ENCODE measurements at places on chromosomes 6 and 20. TPM values are rescaled to one million over a fixed set of nuclear protein-coding genes. Genes with fewer than 3 reads are reported as not detected.

Gene PPP1R3G
- total RNA-seq = not detected

GRCh38 chr6:167306401-167306998 is 15.4 kb downstream of the UNC93A start:
- H3K27me3 ChIP-seq = peaks cover 16% of the 10 kb centered on the region
- H3K4me3 ChIP-seq = no peak overlapping the region
- no peak overlapping the region for H3K27ac ChIP-seq

DNA sequence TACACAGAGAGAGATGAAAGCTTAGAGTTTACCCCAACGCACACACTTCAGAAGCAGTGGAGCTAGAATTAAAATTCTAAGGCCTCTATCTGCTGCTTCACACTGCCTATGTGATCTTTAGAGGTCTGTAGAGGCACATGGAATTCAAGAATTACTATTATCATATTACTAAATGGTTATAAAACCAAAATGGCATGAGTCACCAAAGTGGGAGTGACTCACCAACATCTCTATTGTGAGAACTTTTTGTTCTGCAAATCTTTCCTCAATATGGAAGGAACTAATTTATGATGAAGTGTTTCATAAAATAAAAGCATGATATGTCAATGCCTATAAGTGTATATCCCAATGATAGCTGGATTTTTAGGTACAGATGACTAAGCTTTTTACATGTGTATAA is 28.5 kb upstream of the TMEM244 start:
- H3K27me3 ChIP-seq = no peaks in the 10 kb centered on the region
- no peak overlapping the region for H3K4me3 ChIP-seq
- H3K36me3 ChIP-seq = no peaks in the 10 kb centered on the region
- DNase-seq = no peak
- H3K27ac ChIP-seq = no peak overlapping the region

DNA sequence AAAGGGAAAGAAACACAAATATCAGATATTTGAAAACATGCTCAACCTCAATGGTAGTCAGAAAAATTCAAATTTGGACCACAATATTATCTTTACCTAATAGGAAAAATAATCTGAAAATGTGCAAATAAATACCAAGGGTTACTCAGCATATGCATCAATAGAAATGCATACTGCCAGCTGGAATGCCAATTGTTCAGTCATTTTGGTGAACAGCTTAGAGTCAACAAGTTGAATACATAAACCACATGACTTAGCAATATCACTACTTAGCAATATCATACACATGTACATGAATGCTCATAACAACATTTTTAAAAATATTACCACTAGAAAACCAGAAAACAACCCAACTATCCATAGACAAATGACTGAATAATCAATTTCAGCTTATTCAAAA is 212.7 kb downstream of the PTPRK start:
- no peak overlapping the region for H3K4me3 ChIP-seq
- no peak for DNase-seq

DNA sequence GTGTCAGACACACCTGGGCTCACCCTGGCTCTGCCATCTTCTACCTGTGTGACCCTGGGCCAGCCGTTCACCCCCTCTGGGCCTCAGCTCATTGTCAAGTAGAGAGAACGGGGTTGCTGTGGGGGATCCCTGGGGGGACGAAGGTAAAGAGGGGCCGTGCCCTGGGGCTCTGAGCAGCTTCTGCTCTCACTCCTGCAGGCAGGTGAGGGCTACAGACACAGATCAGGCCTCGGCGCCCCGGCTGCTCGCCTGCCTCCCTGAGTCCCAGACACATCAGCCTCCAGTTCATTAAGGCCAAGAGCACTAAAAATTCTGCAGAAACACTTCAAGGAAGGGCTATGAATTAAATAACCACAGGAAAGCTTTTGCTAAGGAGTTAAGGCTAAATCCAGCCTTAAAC is 394.4 kb downstream of the CDH4 start:
- H3K27ac ChIP-seq = no peak overlapping the region
- no peaks in the 10 kb centered on the region for H3K36me3 ChIP-seq
- no peak overlapping the region for H3K4me3 ChIP-seq

Gene SNAI1
- total RNA-seq = 0.61 TPM

Gene PRICKLE4
- total RNA-seq = not detected

GRCh38 chr6:36196113-36196879 is at the start of gene BRPF3:
Gene BRPF3 (plus strand): TSS chr6:36196744. CDS start chr6:36200323, 3,579 bp downstream.
- peaks cover 19% of the 10 kb centered on the region for H3K36me3 ChIP-seq
- peaks cover 24% of the 10 kb centered on the region for H3K4me1 ChIP-seq
- peak within 1 kb of the TSS; percentile 94 for H3K27ac ChIP-seq
- peak; percentile 79 for DNase-seq
- H3K27me3 ChIP-seq = peaks cover 4% of the 10 kb centered on the region

DNA sequence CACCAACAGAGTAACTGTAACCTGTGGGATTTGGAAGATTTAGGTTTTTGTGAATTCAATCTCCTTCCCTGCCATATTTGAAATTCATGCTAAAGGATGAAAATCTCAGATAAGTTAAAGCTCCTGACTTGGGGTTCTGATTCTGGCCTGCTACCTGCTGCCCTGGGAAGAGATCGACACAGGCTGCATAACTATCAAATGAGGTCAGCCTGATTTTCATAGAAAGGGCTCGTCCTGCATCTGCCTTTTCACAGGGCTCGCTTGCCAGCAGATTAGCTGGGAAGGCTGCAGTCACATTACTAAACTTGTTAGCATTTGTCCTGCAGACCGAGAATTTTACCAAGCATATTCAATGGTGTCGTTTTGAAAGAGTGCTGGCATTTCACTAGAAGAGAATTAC is 14.6 kb downstream of the GCLC start:
- no peaks in the 10 kb centered on the region for H3K27me3 ChIP-seq
- peaks cover 30% of the 10 kb centered on the region for H3K4me1 ChIP-seq
- H3K27ac ChIP-seq = no peak overlapping the region
- H3K36me3 ChIP-seq = no peaks in the 10 kb centered on the region
- no peak overlapping the region for H3K4me3 ChIP-seq

DNA sequence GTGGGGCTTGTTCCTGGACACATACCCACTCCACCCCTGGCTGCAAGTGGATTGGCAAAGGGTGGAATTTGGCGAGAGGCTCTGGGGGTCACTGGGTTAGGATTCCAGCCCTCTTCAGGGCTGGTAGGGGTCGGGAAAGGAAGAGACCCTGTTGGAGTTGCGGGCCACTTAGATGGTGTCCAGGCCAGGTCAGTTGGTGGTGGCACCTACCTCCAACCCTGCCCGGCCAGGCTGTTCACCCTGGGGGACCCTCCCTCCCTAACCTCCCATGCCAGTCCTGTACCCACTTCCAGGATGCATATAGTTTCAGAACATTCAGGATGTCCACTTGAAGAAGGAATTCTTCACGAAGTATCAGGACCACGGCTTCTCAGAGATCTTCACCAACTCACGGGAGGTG is 21.0 kb downstream of the CAPN11 start:
- no peaks in the 10 kb centered on the region for H3K27me3 ChIP-seq
- no peak overlapping the region for H3K4me3 ChIP-seq
- peaks cover 21% of the 10 kb centered on the region for H3K4me1 ChIP-seq
- no peak for DNase-seq
- H3K36me3 ChIP-seq = no peaks in the 10 kb centered on the region
- no peak overlapping the region for H3K27ac ChIP-seq

- DNase-seq = no peak
- peaks cover 3% of the 10 kb centered on the region for H3K36me3 ChIP-seq
- peaks cover 3% of the 10 kb centered on the region for H3K4me1 ChIP-seq
- no peak overlapping the region for H3K27ac ChIP-seq
- no peak overlapping the region for H3K4me3 ChIP-seq
Observed at GRCh38 chr20:40948465-40949267, 80.0 kb upstream of the TOP1 start.

DNA sequence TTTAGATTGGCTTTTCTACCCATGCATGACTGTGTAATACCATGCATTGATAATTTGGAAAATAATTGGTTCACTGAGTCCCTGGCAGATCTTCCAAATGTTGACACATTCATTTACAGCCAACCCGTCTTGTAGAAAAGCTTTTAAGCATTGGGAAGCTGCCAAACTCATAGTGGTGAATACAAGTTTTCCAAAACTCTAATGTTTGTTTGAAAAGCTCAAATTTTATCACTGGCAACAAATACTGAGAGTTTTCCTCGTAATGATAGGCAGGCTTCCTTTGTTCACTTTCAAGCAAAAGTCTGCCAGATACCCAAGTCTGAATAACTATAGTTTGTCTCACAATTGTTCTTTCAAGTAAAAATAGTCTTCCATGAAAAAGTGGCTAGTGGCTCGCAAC is 143.0 kb downstream of the FIG4 start:
- peaks cover 6% of the 10 kb centered on the region for H3K36me3 ChIP-seq
- no peak overlapping the region for H3K4me3 ChIP-seq
- H3K27ac ChIP-seq = no peak overlapping the region
- no peaks in the 10 kb centered on the region for H3K4me1 ChIP-seq
- H3K27me3 ChIP-seq = no peaks in the 10 kb centered on the region

GRCh38 chr20:43658069-43658722 is 8.7 kb upstream of the MYBL2 start:
- H3K27ac ChIP-seq = peak overlapping the region; percentile 89
- peak; percentile 55 for DNase-seq
- H3K27me3 ChIP-seq = no peaks in the 10 kb centered on the region

DNA sequence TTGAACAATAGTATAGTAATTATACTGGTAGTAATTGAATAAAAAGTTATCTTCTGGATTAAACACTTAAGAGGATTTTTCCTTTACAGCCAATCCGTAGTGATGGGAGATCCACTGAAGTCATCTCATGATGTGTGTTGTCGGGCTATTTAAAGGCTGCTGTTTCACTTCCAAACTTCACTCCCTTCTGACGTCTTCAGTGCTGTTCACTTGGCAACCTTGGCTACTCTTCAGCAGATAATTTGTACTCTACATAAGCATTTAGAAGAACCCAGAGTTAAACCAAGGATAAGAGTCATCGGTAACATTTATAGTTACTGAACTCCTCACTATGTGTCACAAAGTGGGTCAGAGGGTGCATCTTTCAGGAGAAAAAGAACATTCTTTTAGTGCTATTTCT is 179.1 kb upstream of the EYA4 start:
- H3K4me1 ChIP-seq = no peaks in the 10 kb centered on the region
- no peaks in the 10 kb centered on the region for H3K36me3 ChIP-seq
- H3K4me3 ChIP-seq = no peak overlapping the region
- peaks cover 7% of the 10 kb centered on the region for H3K27me3 ChIP-seq
- DNase-seq = no peak

Gene BIRC7
- not detected for total RNA-seq

GRCh38 chr6:109484122-109484521 is 1.1 kb upstream of the ZBTB24 start:
- DNase-seq = no peak
- peaks cover 8% of the 10 kb centered on the region for H3K27me3 ChIP-seq
- H3K27ac ChIP-seq = peak overlapping the region; percentile 69
- peaks cover 34% of the 10 kb centered on the region for H3K4me1 ChIP-seq
- peaks cover 25% of the 10 kb centered on the region for H3K36me3 ChIP-seq

DNA sequence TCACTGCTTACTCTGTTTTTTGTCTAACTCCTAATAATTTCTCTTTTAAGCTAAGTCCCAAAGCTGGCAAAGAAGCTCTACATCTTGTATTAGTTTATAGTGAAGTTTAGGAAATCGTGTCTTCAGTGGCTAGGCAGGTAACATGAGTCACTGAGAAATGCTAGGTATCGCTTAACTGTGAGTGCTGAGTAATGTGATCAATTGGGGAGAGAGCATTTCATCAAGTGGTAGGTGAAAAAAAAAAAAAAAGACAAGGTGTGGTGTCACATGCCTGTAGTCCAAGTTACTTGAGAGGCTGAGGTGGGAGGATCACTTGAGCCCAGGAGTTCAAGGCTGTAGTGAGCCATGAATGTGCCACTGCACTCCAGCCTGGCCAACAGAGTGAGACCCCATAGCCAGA is 125.3 kb downstream of the FAM83B start:
- DNase-seq = no peak
- H3K4me3 ChIP-seq = no peak overlapping the region
- no peak overlapping the region for H3K27ac ChIP-seq
- H3K36me3 ChIP-seq = no peaks in the 10 kb centered on the region

- peaks cover 16% of the 10 kb centered on the region for H3K36me3 ChIP-seq
- DNase-seq = peak; percentile 75
- H3K4me1 ChIP-seq = peaks cover 41% of the 10 kb centered on the region
- no peaks in the 10 kb centered on the region for H3K27me3 ChIP-seq
- peak overlapping the region; percentile 99 for H3K27ac ChIP-seq
- H3K4me3 ChIP-seq = peak overlapping the region; percentile 93
Observed at GRCh38 chr6:15247500-15248450, 1.9 kb downstream of the JARID2 start.

DNA sequence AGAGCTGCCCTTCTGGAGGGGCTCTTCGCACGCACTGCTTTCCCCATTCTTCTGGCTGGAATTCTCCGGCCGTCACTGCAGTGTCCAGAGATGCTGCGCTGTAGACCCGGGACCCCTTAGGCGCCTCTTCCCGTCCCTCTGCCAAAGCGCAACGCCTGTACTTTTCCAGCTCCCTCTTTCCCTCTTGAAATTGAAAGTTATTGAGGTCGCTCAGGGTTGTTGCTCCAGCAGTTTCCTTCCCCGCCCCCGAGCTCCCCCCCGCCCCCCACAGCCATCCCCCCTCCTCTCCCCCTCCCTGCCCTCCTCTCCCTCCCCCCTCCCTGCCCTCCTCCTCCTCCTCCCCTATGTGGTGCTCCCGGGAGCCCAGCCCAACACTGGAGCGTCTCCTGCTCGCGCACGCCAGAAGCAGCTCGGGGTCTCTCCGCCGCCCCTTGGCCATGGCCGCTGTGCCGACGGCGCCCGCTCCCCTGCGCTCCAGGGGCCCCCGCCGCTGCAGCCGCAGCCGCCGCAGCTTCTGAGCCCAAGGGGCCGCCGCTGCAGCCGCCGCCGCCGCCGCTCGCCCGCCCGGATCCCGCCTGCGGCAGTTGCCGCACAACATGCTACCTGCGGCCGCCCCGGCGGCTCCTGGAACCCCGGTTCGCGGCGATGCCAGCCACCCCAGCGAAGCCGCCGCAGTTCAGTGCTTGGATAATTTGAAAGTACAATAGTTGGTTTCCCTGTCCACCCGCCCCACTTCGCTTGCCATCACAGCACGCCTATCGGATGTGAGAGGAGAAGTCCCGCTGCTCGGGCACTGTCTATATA is at the start of gene RSPO3:
Gene RSPO3, plus strand, starts transcription at position 374 of the 804 bp plus-strand sequence. CDS start 522 bp downstream, outside the sequence.
- H3K4me3 ChIP-seq = peak within 1 kb of the TSS; percentile 52
- peaks cover 79% of the 10 kb centered on the region for H3K27me3 ChIP-seq
- no peak for DNase-seq
- no peaks in the 10 kb centered on the region for H3K36me3 ChIP-seq

- no peak for DNase-seq
- no peak overlapping the region for H3K27ac ChIP-seq
- H3K27me3 ChIP-seq = no peaks in the 10 kb centered on the region
Observed at GRCh38 chr6:50586331-50586675, 127.0 kb upstream of the TFAP2D start.

DNA sequence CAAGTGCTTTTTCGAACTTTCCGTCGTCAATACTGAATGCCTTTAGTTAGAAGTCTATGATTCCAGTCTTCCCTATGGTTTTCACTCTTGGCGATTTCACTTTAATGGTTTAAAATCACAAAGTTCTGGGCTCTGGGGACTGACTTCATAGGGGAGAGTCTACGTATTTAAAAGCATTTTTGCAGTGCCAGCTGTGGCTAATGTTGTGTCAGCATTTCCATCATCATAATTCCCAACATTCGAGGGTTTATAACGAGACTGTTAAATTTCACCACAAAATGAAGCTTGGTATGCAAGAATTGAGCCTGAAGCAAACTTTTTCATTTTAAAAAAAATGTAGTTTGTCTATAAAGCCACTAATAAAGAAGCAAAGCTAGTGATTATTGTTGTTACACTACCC is 242.7 kb downstream of the SOX4 start:
- no peak for DNase-seq
- H3K4me1 ChIP-seq = no peaks in the 10 kb centered on the region
- H3K36me3 ChIP-seq = no peaks in the 10 kb centered on the region
- H3K27ac ChIP-seq = no peak overlapping the region
- H3K4me3 ChIP-seq = no peak overlapping the region

Measured in activated CD8-positive, alpha-beta memory T cell treated with anti-CD3 and anti-CD28 coated beads, Interleukin-2, amount 10 ng/mL, durations not matched to agents 7 days and 5 days (primary cell).